ENCODE measurements at places on chromosomes 3 and 15.

GRCh38 chr3:2198776-2199279 is 100.2 kb downstream of the CNTN4 start:
- no peak for DNase-seq

- DNase-seq = no peak
These were observed 85.2 kb downstream of the UBE2E2 start for GRCh38 chr3:23288286-23288685.

- no peak for DNase-seq
These were observed 243.0 kb downstream of the CD47 start for GRCh38 chr3:107847791-107848190.

DNA sequence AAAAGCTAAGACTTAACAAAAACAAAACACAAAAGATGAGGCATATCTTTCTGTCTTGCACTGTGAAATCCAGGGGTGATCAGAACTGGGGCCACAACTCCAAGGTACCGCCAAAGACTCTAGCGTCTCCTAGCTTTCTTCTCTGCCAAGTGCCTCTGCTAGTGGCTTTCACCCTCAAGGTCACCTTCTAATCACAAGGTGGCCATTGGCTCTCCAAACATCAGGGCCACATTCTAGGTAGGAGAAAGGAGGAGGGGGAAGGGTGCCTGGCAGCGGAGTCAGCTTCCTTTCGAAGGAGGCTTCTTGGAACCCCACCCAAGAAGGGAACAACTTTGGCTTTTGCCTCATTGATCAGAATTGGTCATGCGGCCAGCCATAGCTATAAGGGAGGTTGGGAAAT is 168.8 kb upstream of the SMAD3 start:
- DNase-seq = no peak

DNA sequence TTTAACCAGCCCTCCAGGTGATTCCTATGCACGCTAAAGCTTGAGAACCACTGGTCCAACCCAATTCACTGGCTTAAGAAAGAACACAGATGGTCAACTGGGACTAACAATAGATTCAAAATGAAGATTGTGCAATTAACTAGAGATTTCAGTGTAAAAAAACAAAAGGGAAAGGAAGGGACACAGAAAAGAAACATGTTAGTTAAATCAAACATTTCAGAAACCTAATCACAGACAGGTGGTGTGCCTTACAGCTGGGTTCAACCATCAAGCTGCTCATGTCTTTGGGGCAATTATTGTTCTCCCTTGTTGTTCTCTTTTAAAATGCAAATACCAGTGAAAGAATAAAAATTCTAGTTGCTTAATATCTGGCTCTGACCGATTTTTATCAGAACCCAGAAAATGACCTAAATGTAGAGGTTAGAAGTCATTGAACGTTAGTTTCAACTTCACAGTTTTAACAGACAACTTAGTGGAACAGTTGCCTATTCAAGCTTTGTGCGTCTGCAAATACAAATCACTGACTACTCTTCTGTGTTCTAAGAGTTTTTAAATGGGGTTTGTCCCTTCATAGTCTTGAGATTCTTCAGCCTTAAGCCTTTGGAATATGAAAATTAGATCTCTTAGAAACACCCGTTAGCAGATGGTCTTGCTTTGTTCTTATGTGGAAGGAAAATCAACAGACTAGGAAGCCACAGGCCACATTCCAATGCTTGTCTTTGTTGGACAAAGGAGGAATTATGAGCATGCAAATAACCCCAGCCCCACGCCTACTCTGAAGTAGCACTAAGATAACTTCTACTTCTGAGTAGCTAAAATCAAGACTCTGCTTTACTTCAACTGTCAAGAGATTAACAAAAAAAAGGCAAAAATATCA is 223.4 kb downstream of the ATP8B4 start:
- DNase-seq = no peak

- DNase-seq = no peak
These were observed 70.1 kb upstream of the GUCA1C start for GRCh38 chr3:109023656-109024254.

- DNase-seq = no peak
These were observed 768 bp downstream of the PCBP4 start for GRCh38 chr3:51966486-51966885.

DNA sequence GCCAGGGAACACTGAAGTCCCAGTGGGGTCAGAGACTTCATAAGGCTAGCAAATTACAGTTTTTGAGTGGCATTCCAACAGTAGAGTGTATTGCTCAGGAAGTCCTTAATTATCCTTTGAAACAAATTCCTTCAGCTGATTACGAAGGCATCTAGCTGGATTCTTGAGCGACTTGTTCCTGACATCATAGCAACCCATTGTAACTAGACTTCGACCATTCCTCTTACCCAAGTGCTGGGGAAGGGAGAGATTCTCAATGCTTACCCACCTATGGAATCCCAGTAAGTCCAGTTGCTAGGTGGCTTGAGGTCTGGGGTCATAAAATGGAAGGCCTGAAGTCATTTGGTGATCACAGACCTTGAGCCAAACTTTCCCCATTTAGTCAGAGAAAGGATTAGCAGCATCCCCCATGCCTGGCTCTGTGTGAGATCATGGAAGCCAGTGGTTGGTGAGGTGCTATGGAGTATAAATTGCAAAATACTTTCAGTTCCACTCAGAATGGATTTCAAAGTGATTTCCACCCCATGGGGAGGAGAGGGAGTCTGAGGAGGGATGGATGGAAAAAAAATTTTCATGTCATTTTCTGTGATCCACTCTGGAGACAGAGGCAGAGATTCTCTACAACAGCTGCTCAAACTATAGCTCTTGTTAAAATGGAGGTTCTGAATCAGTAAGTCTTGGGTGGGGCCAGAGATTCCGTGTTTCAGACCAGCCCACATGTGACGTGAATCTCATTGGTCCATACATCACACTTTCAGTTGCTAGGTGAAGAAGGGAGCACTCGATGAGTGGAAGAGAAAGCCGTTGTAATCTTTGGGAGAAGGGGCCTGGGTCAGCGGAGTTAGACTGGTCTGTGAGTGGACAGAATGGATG is 45.7 kb downstream of the CD86 start:
- DNase-seq = no peak

Measured in stimulated activated CD8-positive, alpha-beta memory T cell treated with anti-CD3 and anti-CD28 coated beads, Interleukin-7, amount 100 ng/mL, for 1 hour (primary cell).